Activated effector memory CD4-positive, alpha-beta T cell treated with anti-CD3 and anti-CD28 coated beads, Interleukin-2, amount 50 U/mL, for 16 hours (primary cell): ENCODE measurements at places on chromosomes 2 and 18.

- peak; percentile 42 for DNase-seq
Measured at GRCh38 chr2:96647681-96648080, 5.1 kb downstream of the FER1L5 start.

DNA sequence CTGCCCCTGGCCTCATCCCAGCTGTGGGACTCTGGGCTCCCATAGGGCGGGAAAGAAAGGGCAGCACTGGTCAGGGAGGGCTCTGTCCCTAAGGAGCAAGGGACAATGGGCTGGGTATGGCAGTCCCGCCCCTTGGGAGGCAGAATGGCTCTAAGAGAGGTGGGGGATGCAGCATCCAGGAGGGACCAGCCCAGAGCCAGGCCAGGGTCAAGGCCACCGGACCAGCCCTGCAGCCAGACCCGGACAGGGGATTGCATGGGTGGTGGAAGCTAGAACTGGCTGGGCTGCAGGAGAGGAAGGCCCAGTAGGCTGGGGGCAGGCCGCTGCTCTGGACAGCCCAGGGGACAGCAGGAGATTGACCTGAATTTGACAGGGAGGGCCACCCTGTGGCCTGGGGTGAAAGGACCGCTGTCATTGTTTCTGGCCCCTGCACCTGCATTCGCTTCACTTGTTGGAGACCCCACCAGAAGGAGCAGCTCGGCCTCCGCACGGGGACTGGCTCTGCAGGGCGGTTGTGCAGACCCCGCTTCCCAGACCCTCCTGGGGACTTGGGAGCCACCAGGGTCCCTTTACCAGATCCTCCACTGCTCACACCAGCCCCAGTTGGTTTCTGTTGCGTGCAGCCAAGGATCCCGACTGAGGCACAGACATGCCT lies 14.6 kb downstream of the RAMP1 start:
- peak; percentile 53 for DNase-seq

GRCh38 chr18:12248926-12249720 lies 5.0 kb upstream of the CIDEA start:
- DNase-seq, result peak; percentile 50

- peak; percentile 51 for DNase-seq
Measured at GRCh38 chr18:2895391-2895790, 48.6 kb downstream of the EMILIN2 start.

GRCh38 chr18:12239431-12239830 lies 14.7 kb upstream of the CIDEA start:
- no peak for DNase-seq

DNA sequence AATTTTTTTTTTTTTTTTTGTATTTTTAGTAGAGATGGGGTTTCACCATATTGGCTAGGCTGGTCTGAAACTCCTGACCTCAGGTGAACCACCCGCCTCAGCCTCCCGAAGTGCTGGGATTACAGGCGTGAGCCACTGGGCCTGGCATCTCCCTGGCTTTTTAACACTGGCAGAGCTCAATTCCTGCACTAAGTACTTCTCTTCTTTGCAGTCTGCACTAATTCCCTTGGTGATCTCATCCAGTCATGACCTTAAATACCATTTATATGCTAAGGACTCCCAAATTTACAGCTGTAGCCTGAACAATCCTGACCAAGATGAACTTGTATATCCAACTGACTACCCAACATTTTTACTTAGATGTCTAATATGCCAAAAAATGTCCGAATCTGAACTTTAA lies 10.2 kb downstream of the PREPL start:
- no peak for DNase-seq

- no peak for DNase-seq
Measured at GRCh38 chr2:68839260-68839833, 31.9 kb downstream of the BMP10 start.

GRCh38 chr2:238518172-238518820 lies 91.6 kb downstream of the ASB1 start:
- no peak for DNase-seq

DNA sequence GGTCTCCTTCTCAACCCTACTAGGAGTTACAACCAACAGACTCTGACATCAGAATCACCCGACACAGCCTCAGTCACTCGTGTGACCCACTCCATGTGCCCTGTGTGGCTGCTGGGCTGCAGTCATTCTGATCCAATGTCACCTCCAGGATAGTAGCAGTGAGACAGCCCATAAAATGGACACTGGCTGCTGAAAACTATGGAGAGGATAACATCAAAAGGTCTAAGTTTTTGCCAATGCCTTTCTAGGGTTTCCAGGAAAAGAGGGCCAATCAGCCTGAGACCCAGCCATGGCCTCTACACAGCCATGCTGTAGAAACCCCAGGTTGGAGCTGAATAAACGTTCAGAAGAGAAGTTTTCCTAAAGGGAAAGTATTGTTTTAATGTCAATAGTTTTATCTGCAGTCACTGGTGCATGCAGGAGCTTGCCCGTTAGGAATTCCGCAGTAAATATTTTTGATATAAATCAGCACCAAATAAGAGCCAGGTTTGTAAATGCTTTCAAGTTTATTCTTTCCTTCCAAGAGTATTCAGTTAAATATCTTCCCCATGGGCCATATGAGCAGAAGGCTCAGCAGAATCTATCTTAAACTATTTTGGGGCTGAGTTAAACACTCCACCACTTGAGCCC lies 92.2 kb upstream of the PID1 start:
- DNase-seq, result no peak

DNA sequence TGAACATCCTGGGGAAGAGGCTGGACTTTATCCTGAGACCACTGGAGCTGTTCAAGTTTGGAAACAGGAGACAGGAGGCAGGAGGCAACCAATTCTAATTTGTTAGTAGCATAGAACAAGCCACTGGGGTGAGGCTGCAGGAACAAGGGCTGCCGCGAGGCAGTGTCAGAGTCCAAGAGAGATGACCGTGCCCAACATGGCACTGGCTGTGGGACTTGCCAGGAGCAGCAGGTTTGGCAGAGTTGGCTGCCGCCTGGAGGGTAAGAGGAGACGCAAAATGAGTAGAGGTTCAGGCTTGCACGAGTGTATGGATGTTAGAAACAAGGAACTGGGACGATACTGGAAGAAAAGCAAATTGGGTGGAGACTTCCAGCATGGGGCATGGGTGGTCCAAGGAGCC lies 168.5 kb downstream of the TPGS2 start:
- DNase-seq, result no peak

DNA sequence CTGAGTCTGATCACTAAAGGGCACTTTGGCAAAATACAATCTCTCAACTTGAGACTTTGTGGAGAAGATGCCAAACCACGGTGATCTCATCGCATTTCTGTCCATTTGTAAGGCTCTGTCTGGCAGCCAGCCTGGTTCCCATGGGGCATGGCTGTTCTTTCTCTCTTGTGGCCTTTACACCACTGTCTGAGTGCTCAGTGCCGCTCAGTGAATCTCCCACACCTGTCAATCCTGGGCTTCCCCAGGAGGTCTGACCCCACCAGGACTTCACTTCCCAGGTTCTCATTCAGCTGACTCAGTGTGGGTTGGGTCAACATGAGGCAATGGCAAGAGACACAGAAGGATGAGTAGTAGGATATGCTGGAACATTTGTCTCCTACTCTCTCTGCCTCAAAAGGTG lies 96.8 kb upstream of the TRIB2 start:
- DNase-seq, result no peak

- no peak for DNase-seq
Measured at GRCh38 chr2:159064446-159065301, 96.2 kb downstream of the TANC1 start.

GRCh38 chr18:26702086-26702485 lies 153.7 kb upstream of the KCTD1 start:
- no peak for DNase-seq

- DNase-seq, result no peak
Measured at GRCh38 chr2:4300616-4301015, 597.2 kb downstream of the DCDC2C start.
